Activated CD4-positive, alpha-beta T cell treated with anti-CD3 and anti-CD28 coated beads for 4 hours (primary cell): ENCODE measurements at places on chromosomes 12 and 14.

- DNase-seq: no peak
Measured at GRCh38 chr12:128266086-128266485, 884 bp upstream of the TMEM132C start.

DNA sequence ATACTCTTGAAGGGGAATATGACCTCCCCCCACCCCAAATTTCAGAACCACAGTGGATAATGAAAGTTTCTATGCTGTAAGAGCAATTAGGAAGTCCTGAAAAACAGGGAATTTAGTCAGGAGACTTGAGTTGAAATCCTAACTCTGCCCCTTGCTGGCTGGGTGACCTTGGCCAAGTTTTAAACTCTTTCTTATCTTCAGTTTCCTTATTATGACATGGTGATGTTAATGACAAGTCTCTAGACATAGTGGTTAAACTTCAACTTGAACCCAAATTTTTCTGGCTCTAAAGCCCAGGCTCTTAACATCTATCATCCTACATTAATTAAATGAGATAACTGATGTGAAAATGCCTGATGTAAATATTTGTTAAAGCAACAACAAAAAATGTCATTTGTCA is 325.9 kb downstream of the APAF1 start:
- no peak for DNase-seq

DNA sequence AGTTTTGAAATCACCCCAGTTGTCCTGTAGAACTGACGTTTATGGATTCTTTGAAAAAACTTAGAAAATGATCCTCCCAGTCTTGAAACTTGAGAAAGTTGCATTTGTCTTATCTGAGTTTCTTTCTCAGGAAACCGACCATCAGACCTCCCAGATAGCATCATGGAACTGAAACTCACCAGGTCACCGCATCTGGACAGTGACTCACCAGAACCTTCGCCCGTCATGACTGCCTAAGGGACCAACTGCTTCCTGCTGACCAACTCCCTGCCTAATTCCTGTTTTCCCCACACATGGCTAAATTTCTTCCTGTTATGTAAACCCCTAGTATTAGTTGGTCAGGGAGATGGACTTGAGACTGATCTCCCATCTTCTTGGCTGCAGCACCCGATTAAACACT is 175.7 kb downstream of the RIMBP2 start:
- no peak for DNase-seq

GRCh38 chr12:22700106-22700505 is 75.1 kb downstream of the ETNK1 start:
- DNase-seq: no peak

DNA sequence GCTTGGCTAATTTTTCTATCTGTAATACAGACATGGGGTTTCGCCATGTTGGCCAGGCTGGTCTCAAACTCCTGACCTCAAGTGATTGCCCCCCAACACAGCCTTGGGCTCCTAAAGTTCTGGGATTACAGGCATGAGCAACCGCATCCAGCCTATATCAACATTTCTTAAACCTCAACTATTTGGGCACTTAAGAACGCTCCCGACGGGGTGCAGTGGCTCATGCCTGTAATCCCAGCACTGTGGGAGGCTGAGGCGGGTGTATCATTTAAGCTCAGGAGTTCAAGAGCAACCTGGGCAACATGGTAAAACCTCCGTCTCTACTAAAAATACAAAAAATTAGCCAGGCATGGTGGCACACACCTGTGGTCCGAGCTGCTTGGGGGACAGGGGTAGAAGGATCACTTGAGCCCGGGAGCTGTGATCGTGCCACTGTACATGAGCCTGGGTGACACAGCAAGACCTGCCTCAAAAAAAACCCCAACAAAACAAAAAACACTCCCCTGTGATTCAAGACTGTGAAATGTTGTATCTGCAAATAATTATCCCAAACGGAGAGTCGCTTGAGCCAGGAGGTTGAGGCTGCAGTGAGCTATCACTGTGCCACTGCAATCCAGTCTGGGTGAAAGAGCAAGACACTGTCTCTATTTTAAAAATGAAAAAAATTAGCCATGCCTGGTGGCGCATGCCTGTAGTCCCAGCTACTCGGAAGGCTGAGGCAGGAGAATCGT is 21.5 kb downstream of the PPTC7 start:
- DNase-seq: no peak
